ENCODE measurements at places on chromosomes 12 and 14. TPM values are rescaled to one million over a fixed set of nuclear protein-coding genes. Genes with fewer than 3 reads are reported as not detected.

Gene LRRK2
- 10.4 TPM for polyA plus RNA-seq

Gene MGST1
- 76.9 TPM for polyA plus RNA-seq

Gene FKBP11
- 36.7 TPM for polyA plus RNA-seq

Gene KRT77
- 4.1 TPM for polyA plus RNA-seq

Gene ACSS3
- polyA plus RNA-seq: 2.0 TPM

Gene LMO3
- 61.9 TPM for polyA plus RNA-seq

GRCh38 chr14:60353420-60353819, 104.4 kb downstream of the PPM1A start:
- DNase-seq: no peak
- H3K4me3 ChIP-seq: no peak overlapping the region
- H3K4me1 ChIP-seq: no peaks in the 10 kb centered on the region

DNA sequence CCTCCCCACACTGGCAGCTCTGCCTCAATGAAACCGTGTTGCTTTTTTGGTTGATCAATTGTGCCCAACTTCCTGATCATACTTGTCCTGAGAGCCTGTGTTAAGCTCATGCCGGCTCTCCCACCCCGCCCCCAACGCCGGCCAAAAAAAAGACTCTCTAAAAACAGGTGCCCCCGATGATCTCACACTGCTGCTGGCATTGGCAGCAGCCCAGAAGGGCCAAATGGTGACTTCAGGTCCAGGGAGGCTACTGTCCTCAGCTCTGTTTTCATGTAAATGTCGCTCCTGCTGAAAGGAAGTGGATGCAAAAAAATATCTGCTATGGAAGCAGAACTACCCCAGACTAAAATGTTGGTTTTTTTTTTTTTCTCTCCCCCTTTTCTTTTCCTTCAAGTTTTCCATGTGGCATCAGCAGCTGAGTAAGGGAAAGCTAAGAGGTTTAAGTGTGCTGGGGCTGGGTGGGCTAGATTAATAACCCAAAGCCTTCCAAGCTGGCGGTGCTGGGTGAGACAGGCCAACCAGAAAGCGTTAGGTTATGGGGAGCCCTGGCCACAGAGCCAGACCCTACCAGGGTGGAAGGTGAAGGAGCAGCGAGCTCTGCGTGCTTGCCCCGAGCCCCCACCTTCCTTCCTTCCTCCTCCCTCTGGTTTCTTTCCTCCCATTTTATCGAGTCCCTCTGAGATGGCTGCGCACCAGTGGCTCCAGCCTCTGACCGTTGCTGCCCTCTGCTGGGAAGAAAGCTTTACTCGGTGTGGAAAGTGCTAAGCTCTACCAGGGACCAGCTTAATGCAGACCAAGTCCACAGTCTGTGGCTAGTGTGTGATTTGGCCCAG, 396.1 kb downstream of the NRXN3 start:
- H3K4me3 ChIP-seq: no peak overlapping the region
- no peaks in the 10 kb centered on the region for H3K27me3 ChIP-seq
- no peak overlapping the region for H3K27ac ChIP-seq

DNA sequence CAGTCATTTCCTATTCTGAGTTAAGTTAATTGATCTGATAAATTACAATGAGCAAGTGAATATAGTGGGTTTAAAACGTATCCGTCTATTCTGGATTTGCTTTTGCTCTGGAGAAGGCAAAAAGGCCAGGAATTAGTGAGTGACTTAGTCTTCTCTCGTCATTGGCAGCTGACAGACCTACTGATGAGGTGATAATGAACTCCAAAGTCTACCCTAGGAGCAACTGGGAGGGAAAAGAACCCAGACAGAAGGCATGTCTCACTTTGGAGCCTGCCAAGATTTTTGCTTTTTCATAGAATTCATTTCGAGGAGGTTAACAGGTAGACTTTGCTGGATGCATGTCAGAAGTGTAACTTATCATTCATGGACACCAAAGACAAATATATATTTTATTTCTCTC, 270.3 kb downstream of the FBXL14 start:
- no peak overlapping the region for H3K27ac ChIP-seq
- no peaks in the 10 kb centered on the region for H3K36me3 ChIP-seq
- DNase-seq: no peak
- H3K4me3 ChIP-seq: no peak overlapping the region
- no peaks in the 10 kb centered on the region for H3K27me3 ChIP-seq

DNA sequence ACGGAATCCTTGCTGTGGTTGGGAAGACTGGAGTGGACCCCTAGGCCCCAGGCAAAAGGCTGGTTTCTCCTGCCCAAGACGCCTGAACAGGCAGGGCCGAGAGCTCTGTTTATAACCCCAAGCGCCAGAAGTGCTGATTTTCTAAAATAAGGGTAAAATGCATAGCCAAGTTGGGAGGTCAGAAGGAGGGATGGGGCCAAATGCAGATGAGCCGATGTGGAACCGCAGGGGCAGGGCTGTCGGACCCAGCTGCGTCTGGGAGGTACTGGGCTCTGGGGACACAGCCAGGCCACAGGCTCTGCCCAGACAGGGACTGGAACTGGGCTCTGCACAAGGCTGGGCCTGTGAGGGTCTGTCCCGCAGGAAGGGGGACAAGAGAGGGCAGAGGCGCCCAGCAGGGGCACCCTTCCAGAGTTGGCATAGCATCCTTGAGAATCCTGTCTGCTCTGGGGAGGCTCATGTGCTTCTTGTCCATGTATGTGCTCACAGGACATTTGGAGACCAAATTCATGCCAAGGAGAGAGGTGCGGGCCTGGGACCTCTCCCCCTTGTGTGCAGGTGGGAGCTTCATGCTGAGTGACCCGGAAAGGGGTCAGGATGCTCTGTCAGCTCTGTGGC, 49.1 kb downstream of the JAG2 start:
- peaks cover 5% of the 10 kb centered on the region for H3K4me1 ChIP-seq
- no peak overlapping the region for H3K27ac ChIP-seq
- H3K4me3 ChIP-seq: no peak overlapping the region
- H3K36me3 ChIP-seq: no peaks in the 10 kb centered on the region
- no peak for DNase-seq

- H3K27me3 ChIP-seq: no peaks in the 10 kb centered on the region
- DNase-seq: no peak
- H3K4me1 ChIP-seq: peaks cover 16% of the 10 kb centered on the region
- no peak overlapping the region for H3K4me3 ChIP-seq
- no peaks in the 10 kb centered on the region for H3K36me3 ChIP-seq
- no peak overlapping the region for H3K27ac ChIP-seq
Measured at GRCh38 chr12:52692254-52692653, 11.1 kb downstream of the KRT77 start.

DNA sequence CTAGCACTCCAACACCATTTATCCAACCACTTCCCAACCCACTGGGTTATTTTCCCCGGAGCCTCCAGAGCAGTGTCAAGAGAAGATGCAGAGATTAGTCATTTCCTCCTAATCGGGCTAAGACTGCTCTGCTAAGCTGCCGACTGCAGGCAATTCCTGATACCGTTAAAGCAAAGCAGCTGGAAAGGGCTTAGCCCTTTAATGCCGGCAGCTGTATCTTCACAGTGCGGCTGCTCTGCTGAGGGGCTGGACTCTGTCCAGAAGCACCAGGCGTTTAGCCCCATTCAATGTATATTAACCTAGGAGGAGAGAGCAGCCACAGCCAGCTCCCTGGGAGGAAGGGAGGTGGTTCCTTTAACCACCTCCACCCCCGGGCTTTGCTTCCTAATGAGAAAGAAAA, 11.1 kb downstream of the AQP6 start:
- no peak overlapping the region for H3K27ac ChIP-seq
- H3K4me3 ChIP-seq: no peak overlapping the region
- peaks cover 27% of the 10 kb centered on the region for H3K36me3 ChIP-seq
- H3K27me3 ChIP-seq: no peaks in the 10 kb centered on the region
- DNase-seq: no peak

DNA sequence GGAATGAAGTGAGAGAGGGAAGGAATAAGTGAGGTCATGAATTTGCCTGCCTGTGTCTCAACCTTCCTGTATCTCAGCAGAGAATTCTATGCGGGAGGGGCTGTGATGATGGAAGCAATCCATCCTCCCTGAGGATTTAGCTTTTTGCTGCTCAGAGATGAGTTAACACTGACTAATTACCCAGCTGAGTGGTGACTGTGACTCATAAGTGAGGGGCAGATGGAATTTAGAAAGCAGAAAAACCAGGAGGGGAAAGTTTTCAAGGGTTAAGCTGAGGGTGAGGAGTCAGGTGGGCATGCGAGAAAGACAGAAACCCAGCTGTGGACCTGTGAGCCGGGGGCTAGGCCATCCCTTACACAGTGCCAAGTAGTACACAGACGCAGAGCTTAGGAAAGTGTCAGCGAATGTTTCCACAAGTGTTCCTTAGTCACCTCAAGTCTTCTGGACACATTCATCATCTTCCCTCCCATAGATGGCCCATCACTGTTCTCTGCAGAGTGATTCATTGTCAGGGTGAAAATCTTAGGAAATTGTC, 277.9 kb downstream of the IPO8 start:
- H3K4me3 ChIP-seq: no peak overlapping the region
- H3K27me3 ChIP-seq: no peaks in the 10 kb centered on the region
- H3K27ac ChIP-seq: no peak overlapping the region
- no peaks in the 10 kb centered on the region for H3K4me1 ChIP-seq
- no peaks in the 10 kb centered on the region for H3K36me3 ChIP-seq

GRCh38 chr14:73025544-73025943, 1.4 kb downstream of the ZFYVE1 start:
- H3K4me1 ChIP-seq: peaks cover 10% of the 10 kb centered on the region
- no peaks in the 10 kb centered on the region for H3K27me3 ChIP-seq
- DNase-seq: no peak
- no peak overlapping the region for H3K4me3 ChIP-seq
- peaks cover 17% of the 10 kb centered on the region for H3K36me3 ChIP-seq

- H3K4me3 ChIP-seq: no peak overlapping the region
- H3K36me3 ChIP-seq: no peaks in the 10 kb centered on the region
- no peaks in the 10 kb centered on the region for H3K27me3 ChIP-seq
- H3K27ac ChIP-seq: no peak overlapping the region
- no peak for DNase-seq
Measured at GRCh38 chr14:97056086-97056485, 258.9 kb downstream of the VRK1 start.

DNA sequence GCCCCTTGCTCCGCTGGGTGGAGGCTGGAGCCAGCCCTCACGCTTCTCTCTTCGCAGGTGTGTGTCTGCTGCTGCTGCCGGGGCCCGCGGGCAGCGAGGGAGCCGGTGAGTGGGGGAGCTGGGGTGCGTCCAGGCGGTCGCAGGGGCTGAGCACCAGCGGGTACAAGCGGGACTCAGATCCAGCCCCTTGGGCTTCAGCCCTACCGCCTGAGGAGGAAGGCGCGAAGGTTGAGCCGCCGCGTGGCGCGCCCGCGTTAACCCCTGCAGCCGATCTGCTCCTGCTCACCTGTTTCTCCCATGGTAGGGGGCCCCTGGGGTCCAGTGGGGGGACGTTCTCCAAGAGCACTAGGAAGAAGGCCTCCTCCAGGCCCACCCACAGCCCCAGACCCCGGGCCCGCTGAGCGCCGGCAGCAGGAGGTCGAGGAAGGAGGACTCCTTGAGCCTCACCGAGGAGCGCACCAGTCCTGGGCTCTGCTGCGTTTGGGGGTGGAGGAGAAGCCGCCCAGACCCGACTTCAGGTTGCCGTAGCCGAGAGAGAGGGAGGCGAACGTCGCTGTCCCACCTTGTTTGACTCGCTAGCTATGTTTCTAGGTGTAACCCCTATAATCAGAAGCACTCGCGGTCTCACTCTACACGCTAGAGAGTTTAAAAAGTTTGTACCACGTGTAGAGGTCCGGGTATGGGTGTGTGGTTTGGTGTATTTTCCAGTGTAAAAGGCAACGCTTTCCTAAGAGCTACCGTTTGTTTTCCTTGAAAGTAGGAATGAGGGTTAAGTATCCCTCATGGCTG, 834 bp downstream of the COCH start:
- no peak overlapping the region for H3K27ac ChIP-seq
- H3K27me3 ChIP-seq: peaks cover 63% of the 10 kb centered on the region
- no peaks in the 10 kb centered on the region for H3K36me3 ChIP-seq

DNA sequence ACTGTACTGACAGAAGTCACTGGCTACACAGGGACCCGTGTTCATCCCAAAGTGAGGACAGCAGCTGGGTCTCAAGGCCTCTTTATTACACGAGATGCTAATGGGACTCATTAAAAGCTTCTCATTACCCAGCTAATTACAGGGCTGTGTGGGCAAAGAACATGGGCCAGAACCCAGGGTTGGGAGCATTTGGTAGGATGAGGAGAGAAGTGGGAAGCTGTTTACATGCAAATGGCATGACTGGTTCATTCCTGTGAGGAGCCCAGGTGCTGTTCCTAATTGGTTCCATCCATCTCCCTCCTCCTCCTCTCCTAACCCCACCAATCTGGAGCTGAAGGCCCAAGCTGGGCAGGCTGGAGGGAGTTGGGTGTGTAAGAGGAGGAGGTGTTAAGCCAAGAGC, 8.9 kb upstream of the TAC3 start:
- no peak for DNase-seq
- H3K27ac ChIP-seq: no peak overlapping the region
- H3K4me3 ChIP-seq: no peak overlapping the region
- H3K36me3 ChIP-seq: no peaks in the 10 kb centered on the region

DNA sequence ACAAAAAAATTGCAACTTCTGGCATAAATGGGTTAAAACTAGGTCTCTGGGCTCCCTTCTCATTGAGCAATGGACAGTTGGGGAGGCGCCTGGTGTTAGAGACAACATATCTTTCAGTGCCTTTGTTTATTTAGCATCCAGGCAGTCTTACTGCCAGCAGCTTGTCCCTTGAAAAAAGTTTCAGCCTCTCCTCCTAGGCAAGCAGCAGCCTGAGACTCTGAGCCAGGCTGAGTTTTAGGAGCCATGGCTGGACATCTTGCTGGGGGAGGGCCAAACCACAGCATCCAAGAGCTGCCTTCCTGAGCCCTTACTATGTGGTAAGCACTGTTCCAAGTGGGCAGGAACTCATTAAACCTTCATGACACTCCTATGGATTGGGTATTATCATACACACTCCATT, 10.1 kb upstream of the JDP2 start:
- H3K27me3 ChIP-seq: no peaks in the 10 kb centered on the region
- H3K4me3 ChIP-seq: no peak overlapping the region
- DNase-seq: no peak
- H3K36me3 ChIP-seq: no peaks in the 10 kb centered on the region

GRCh38 chr12:46370380-46370734, 2.2 kb downstream of the SLC38A2 start:
- no peaks in the 10 kb centered on the region for H3K27me3 ChIP-seq
- H3K27ac ChIP-seq: no peak overlapping the region
- peaks cover 24% of the 10 kb centered on the region for H3K4me1 ChIP-seq

DNA sequence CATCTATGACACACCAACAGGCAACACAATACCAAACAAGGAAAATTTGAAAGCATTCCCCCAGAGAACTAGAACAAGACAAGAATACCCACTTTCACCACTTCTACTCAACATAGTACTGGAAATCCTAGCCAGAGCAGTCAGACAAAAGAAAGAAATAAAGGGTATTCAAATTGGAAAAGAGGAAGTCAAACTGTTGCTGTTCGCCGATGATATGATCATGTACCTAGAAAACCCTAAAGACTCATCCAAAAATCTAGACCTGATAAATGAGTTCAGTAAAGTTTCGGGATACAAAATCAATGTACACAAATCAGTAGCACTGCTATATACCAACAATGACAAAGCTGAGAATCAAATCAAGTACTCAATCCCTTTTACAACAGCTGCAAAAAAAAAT, 8.1 kb upstream of the ATL1 start:
- H3K27ac ChIP-seq: no peak overlapping the region
- no peaks in the 10 kb centered on the region for H3K36me3 ChIP-seq
- no peaks in the 10 kb centered on the region for H3K4me1 ChIP-seq

Data from thymus (tissue), 14 donors.